Activated CD8-positive, alpha-beta memory T cell treated with anti-CD3 and anti-CD28 coated beads for 4 hours (primary cell): ENCODE measurements at places on chromosomes 5 and 9.

DNA sequence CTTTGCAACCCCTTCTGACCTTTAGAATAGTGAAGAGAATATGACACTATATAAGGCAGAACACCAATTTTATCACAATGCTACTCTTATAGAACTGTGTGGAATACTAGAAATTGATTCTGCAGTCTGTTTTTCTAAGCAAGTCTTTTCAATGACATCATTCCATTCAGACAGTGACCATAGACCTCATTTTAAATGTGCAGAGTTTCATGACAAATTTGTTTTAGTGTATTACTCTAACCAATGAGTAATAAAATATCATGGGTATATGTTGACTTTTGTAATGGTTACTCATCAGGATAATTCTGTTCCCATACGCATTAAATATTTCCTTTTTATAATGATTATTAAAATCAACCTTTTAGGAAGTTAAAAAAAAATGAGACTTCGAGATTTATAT, 219.9 kb downstream of the COX7C start:
- DNase-seq = no peak

DNA sequence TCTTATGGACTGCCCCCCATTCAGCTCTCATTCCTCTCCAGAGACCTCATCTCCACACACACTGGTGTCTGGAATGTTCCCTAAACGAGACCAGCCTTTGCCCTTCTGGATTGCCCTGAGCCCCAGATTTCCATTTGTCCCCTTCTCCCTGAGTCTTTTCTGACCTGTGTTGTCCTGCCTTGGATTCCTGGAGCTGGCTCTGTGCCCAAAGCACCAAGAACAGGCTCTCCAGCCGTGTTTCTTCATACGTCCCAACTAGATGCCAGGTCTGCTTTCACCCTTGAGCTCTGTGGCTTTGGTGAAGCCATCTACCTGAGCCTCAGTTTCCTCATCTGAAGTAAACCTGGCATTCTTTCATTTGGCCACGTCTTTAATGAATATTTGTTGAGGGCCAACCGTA, 6.3 kb downstream of the CCDC180 start:
- DNase-seq = no peak

- no peak for DNase-seq
Measured at GRCh38 chr5:133916479-133916878, 51.9 kb downstream of the C5orf15 start.

- DNase-seq = no peak
Measured at GRCh38 chr5:129902816-129903215, 1.4 kb upstream of the CHSY3 start.

GRCh38 chr5:157545610-157546310, 29.8 kb downstream of the ADAM19 start:
- DNase-seq = no peak

GRCh38 chr9:99134893-99135341, 30.0 kb downstream of the TGFBR1 start:
- DNase-seq = no peak

DNA sequence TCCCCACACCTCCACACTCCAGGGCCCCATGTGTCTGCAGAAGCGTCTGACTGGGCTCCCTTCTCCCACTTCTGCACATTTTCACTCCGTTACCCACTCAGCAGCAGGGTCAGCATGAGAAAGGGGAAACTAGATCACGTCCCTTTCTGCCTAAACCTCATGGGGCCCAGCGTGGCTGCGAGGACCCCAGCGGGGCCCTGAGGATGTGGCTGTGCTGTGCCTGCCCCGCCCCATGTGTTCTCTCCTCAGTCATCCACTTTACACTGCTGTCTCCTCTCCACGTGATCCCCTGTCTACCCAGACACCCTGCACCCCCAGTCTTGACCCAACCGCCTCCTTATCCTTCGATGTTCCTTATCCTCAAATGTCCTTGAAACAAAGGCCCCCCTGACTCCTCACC, 59.8 kb upstream of the OTULINL start:
- no peak for DNase-seq

GRCh38 chr5:51582871-51583394, 199.7 kb downstream of the ISL1 start:
- no peak for DNase-seq

GRCh38 chr5:147822686-147823491, 8.6 kb downstream of the SPINK1 start:
- DNase-seq = no peak
